ENCODE measurements at places on chromosomes 2 and 18. TPM values are rescaled to one million over a fixed set of nuclear protein-coding genes. Genes with fewer than 3 reads are reported as not detected.
A peak's percentile ranks its signal among the peaks of the same experiment; 100 is the strongest.

Gene HOXD1
- not detected for total RNA-seq

Gene POTEC
- not detected for total RNA-seq

Gene SLC8A1
- total RNA-seq, result 3.7 TPM

Gene SIX3
- 0.20 TPM for total RNA-seq

Gene IWS1
- 62.8 TPM for total RNA-seq

Gene TANC1
- total RNA-seq, result 7.5 TPM

Gene TCF23
- not detected for total RNA-seq

Gene ADGRF3
- total RNA-seq, result not detected

Gene SGPP2
- total RNA-seq, result not detected

Gene DSC1
- not detected for total RNA-seq

- no peak for DNase-seq
These were observed 149.6 kb downstream of the MYT1L start for GRCh38 chr2:2181493-2181892.

- no peak for DNase-seq
These were observed 1960.5 kb upstream of the PIK3C3 start for GRCh38 chr18:39994498-39994897.

- DNase-seq, result no peak
These were observed 34.8 kb downstream of the TIMM21 start for GRCh38 chr18:74183130-74183529.

DNA sequence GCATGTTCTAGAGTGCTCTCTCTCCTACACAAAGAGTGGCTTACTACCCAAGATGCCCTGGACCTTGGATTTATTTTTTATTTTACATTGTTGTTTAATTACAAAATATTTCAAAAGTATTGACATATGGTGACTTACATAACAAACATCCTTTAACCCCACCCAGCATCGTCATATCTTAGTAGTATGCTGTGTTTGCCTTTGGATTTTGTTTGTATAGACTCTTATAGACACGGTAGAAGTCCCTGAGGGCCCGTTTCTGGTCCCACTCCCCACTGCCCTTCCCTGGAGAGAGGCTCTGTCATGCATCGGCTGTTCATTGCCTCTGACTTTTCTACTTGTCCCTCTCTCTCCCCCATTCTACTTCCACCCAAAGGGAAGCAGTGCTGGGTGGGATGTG, 112.0 kb downstream of the ZBTB7C start:
- no peak for DNase-seq

GRCh38 chr2:25386971-25387875, 45.5 kb upstream of the DNMT3A start:
- DNase-seq, result no peak

- DNase-seq, result no peak
These were observed 269.1 kb downstream of the TMX3 start for GRCh38 chr18:68445668-68446426.

DNA sequence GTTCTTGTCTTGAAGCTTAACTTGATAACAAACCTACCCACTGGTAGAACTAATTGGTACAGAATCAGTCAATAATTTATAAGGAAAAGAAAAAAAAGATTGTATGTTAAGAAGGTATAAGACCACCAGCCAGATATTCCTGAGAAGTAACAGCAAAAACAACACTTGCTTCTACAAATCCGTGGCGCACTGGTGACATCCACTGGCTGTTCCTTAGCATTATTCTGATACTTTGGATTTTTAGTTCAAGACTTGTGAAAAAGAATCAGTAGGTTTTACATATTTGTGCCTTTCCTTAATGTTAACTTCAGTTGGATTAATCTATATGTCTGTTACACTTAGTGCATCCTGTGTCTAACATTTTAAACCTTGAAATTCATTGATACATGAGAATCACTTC, 141.8 kb downstream of the GRB14 start:
- no peak for DNase-seq

DNA sequence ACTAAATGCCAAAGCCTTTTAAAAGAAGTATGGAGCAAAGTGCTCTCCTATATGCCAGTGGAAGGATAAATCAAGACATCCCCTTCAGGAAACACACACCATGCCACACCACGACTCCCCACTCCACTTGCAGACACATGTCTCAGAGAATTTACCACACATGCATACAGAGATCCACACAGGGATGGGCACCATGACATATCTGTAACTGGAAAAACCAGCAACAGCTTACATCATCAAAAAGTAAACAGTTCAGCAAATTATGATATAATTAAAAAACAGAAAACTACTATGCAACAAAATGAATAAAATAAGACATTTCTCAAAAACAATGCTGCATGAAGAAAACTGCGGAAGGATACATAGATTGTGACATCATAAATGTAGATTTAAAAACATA, 29.6 kb downstream of the RBMS1 start:
- DNase-seq, result no peak

DNA sequence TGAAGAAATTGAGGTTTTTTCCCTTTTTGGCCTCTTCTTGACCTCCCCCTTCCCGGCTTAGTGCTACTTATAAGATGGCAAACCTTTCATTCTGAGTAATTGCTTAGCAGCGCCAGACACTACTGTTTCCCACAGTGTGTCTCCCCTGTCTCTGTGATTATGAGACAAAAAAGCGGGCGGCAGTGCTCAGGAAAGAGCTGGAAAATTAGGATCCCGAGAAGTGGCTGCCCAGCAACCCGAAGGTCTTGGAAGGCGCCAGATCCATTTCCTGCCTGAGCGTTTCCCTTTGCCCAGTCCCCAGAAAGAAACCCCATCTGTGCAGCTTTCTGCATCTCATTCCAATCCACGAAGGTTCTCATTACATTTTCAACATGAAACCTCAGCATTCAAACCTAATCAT, 191.9 kb upstream of the APCDD1 start:
- DNase-seq, result no peak

DNA sequence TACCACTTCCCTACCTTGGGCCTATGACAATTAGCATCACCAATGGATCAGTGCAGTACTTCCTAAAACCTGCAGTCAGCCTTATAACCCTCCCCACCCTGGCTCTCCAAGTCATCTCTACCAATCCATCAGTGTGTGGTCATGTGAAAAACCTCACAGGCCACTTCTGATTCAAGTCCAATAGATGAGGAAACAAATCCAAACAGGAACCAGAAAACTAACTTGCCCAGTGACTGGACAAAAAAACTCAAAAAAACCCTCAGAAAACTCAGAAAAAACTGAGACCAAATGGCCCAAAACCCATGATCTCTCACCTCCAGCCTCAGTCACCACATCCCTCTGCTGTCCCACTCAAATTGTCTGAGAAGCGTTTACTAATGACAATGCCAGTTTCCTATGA, 43.3 kb downstream of the TGFA start:
- no peak for DNase-seq

GRCh38 chr2:229445501-229446211, 174.6 kb upstream of the PID1 start:
- peak; percentile 56 for DNase-seq

GRCh38 chr2:181992776-181993175, 7.1 kb downstream of the PPP1R1C start:
- no peak for DNase-seq

DNA sequence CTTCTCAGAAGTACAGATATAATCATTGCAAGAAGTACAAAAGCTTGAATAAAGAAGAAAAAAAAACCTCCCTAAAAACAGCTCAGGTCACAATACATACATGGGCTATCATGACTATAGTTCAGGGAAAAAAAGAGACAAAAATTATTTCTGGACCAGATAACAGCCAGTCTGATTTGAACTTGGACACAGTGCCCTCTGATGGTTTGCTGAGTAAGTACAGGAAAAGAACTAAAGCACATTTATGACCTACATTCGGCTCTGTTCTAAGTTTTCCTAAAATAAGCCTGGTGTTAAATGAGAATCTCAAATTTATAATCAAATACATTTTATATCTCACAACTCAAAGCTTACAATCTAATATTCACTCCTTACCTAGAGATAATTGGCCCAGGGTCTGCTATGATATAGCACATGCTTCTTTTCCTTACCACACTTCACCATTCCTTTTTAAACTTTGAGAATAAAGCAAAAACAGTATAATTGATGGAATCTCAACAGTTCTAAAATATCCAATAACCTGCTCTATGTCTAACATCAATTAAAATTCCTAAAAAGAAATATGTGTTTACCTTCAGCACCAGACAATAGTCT, 81.1 kb downstream of the RAPH1 start:
- no peak for DNase-seq

- no peak for DNase-seq
These were observed 13.8 kb downstream of the ROCK2 start for GRCh38 chr2:11330457-11331142.

DNA sequence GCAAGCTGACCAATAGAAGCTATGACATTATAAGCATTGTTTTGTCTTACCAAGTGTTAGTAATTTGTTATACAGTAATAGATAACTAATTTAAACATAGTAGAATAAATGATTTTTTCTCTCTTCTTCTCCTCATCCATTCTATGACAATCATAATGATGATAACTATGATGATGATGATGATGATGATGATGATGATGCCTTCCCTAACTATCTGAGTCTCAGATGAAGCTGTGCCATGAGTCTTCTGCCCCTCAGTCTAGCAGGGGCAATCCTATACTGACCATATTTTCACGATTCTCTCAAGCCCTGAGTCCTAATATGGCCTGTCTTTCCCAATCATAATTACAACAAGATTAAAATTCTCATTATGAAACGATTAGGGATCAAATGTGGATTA, 1369.0 kb downstream of the LRP1B start:
- DNase-seq, result no peak

DNA sequence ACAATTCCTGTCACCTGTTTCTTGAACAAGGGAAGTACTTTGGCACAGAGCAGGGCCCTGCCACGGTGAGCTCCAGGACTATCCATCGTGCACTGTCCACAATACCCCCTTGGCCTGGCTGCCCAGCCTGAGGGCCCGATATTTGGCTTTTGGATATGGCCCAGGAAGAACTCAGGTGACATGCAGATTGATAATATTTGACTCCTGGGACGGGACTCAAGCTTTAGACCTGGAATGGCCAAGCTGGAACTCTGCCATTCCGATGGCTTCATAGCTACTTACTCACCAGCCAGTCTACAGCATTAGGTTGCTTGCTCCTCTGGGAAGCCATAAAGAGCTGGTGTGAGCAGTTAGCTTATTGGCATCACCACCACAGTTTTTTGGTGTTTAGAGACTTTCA, 26.6 kb downstream of the EML6 start:
- no peak for DNase-seq

- DNase-seq, result no peak
These were observed 93.6 kb downstream of the ZEB2 start for GRCh38 chr2:144426355-144426754.

DNA sequence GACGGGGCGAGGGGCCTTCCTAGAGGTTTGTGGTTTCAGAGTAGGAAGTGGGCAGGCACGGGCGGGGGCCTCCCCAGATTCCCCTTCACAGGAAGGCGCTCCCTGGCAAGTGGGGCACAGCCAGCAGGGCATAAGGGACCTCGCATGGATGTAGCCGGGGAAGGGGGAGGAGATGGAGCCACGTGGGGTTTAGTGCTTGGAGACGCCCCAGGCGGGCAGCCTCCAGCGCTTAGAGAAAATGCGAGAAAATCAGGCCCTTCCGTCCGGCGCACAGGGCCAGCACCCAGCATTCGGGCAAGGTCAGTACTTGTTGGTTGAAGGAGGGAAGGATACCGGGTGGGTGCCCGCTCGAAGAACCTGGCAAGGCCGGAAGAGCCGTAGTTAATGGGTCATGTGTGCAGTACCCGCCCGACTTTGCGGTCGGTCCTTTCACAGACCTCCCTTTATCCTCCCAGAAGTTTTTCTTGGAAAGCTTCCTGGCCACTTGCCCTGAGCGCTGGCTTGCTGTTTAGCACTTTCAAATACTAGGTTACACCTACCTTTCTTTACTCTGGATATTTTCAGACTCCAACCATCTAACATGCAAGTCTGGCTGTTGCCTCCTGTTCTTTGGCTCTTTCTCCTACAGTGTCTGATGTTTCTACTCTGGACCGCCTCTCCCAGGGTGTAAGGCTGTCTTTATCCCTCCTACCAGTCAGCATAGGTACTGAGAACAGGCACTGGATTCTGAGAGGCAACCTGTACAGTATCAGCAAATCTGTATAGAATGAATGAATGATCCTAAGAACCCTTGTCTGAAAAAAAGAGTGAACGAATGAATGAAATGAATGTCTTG, 78.1 kb downstream of the CIB4 start:
- peak; percentile 45 for DNase-seq

DNA sequence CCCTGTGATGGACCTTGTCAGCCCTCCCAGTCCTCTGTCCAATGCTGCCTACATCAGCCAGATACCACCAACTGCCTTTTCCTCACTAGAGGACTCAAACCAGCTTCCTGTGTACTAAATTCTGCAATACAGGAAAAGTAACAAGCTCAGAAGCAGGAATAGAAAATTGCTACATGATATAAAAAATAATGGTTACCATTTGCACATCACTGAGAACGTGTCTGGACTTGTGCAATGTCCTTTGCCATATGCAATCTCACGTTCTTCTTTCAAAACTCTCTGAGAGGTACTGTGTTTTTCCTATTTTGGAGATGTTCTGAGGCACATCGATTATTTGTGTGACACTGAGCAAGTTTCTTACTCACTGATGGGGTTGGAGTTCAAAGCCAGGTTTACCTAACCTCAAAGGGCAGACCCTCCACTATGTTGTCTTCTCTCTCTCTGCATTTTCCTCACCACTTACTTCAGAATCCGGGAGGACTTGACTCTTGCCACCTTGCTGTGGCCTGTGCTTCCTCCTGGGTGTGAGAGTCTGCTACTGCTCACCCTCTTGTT, 12.1 kb downstream of the UPP2 start:
- DNase-seq, result no peak

- DNase-seq, result no peak
These were observed 88.4 kb upstream of the MGAT4A start for GRCh38 chr2:98819231-98819766.

- DNase-seq, result no peak
These were observed 23.6 kb upstream of the OTOS start for GRCh38 chr2:240163844-240164574.

GRCh38 chr2:15706986-15707632, 115.4 kb downstream of the DDX1 start:
- DNase-seq, result no peak

GRCh38 chr2:132671151-132671835, 1.3 kb upstream of the LYPD1 start:
- no peak for DNase-seq

DNA sequence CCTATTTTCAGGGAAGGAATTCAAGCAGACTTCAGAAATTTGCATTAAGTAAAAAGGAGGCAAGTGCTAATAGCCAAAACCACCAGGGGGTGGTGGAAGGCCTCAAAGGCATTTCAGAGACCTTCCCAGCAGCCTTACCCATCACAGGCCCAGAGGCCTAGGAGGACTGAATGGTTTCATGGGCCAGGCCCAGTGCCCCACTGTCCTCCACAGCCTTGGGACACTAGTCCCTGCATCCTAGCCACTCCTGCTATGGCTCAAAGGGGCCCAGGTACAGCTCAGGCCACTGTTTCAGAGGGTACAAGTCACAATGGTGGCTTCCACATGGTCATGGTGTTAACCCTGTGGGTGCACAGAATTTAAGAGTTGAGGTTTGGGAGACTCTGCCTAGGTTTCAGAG, 58.6 kb upstream of the CHAC2 start:
- DNase-seq, result no peak

GRCh38 chr2:21195326-21195725, 71.6 kb downstream of the TDRD15 start:
- DNase-seq, result no peak
